Kidney epithelial cell (primary cell): ENCODE measurements at places on chromosomes 6 and 20. TPM values are rescaled to one million over a fixed set of nuclear protein-coding genes. Genes with fewer than 3 reads are reported as not detected.

DNA sequence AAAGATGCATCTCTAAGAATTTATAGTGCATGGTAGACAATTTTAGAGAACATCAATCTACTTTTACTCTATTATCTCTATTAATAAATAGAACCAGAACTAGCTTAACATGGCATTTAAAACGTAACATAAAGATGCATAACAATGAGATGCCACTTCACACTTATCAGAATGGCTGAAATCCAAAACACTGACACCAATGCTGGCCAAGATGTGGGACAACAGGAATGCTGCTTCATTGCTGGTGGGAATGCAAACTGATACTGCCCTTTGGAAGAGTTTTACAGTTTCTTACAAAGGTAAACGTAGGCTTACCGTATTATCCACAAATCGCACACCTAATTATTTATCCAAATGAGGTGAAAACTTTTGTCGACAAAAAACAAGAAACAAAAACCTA is 95.2 kb downstream of the SESN1 start:
- DNase-seq = no peak

GRCh38 chr20:33600981-33601380 is 61.1 kb upstream of the C20orf144 start:
- no peak for DNase-seq

DNA sequence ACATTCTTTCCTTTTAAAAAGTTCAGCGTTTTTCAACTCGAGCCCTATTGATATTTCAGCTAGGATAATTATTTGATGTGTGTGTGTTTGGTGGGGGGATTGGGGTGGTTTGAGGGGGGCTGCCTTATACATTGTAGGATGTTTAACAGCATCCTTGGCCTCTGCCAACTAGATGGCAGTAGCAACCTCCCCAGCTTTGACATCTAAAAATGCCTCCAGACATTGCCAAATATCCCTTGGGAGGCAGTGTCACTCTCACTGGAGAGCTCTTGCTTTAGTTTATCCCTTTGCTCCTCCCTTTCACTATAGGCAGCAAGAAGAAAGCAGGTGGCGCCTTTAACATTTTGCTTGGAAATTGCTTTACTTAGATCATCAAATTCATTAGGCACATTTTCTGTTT is 14.6 kb upstream of the TP53TG5 start:
- no peak for DNase-seq

The TUBB1 gene
- not detected in 2 replicates for total RNA-seq

GRCh38 chr6:169042061-169042460 is 211.6 kb downstream of the THBS2 start:
- no peak for DNase-seq

DNA sequence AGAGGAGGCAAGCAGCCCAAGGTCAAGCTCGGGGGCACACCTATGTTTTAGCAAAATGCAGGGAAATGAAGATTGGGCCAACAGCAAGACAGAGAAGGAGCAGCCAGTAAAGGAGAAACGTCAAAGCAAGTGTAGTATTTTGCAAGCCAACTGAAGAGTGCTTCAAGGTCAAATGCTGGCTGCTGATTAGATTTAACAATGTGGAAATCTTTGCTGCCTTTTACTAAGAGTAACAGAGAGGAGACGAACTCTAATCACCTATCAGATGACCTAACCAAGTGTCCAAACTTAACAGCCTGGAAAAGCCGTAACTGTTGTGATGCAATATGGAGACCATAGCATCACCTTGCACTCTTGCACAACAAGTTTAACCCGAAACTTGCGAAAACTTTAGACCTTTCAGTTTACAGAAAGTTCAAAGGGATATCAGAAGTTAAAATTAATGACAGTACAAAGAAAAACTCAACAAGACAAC is 30.4 kb downstream of the AKIRIN2 start:
- DNase-seq = peak; percentile 2

The PRL gene
- not detected in 2 replicates for total RNA-seq

- DNase-seq = no peak
Observed at GRCh38 chr6:128271527-128271926, 248.9 kb downstream of the PTPRK start.

DNA sequence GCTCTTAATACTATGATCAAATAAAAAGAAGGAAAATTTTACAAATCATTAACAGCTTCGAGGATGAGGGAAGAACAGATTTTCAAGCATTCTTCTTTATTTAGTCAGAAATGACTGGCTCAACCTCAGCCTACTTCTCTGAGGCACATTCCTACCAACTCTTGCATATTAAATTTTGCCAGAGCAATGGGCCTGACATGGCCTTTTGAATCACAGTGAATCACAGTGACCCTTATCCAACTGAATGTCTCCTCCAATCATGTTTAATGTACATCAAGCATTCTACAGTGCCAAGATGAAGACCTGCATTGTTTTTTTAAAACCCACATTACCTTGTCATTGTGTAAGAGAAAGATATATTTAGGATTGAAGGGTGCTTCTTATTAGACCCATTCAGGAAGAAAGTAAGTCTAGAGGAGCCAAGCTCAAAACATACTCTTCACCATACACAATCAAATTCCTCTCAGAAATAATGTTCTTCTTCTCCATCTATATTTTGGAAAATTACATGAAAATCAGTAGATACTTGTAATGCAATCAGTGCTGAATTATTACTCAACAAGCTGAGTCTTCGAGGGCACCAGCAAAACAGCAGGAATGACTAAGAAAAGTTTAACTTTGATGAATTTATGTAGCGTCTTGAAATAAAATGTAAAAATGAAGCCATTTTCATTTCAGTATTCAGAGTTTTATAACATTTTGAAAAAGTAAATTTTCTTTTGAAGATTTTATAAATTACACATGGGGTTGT is 44.1 kb upstream of the MOXD1 start:
- peak; percentile 83 for DNase-seq

GRCh38 chr6:3669916-3670315 is 81.6 kb downstream of the PXDC1 start:
- DNase-seq = no peak
